Effector memory CD8-positive, alpha-beta T cell (primary cell): ENCODE measurements at places on chromosomes 5 and 9.

DNA sequence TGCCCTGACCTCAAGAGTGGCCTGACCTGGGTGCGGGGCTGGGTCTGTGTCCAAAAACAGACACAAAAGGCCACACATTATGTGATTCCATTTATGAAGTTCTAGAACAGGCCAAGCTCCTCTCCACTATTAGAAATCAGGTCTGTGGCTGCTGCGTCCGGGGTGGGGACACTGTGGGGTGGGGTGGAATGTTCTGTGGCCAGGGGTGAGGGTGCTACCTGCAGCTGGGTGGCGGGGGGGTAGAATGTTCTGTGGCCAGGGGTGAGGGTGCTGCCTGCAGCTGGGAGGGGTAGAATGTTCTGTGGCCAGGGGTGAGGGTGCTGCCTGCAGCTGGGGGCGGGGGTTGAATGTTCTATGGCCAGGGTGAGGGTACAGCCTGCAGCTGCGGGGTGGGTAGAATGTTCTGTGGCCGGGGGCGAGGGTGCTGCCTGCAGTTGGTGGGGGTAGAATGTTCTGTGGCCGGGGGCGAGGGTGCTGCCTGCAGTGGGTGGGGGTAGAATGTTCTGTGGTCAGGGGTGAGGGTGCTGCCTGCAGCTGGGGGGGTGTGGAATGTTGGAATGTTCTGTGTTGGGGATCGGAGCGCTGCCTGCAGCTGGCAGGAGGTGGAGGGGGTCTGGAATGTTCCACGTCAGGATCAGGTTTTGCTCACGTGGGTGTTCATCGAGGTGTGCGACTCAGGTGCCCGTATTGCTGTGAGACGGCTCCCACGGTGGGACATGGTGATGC lies 8.3 kb downstream of the LCN12 start:
- DNase-seq: peak; percentile 56

GRCh38 chr9:94167376-94167890 lies 83.2 kb downstream of the PTPDC1 start:
- no peak for DNase-seq

- DNase-seq: no peak
Observed at GRCh38 chr9:111966124-111966723, 69.6 kb downstream of the UGCG start.

DNA sequence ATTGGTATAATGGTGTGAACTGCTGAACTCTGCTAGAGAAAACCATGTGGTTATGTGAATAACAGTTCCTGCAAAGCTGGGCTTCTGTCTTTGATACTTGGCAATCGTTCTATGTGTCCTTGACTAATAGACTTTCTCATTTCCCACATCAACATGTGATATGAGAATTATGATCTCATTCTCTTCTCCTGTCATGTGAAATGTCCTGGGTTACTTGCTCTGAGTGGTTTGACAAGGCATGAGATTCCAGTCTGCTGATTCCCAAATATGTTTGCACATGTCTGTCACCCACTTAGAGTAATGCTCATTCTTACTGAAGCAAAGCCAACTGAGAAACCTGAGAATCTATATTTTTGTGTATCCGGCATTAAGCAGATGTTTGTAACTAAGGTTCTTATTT lies 141.2 kb downstream of the PARP8 start:
- no peak for DNase-seq

DNA sequence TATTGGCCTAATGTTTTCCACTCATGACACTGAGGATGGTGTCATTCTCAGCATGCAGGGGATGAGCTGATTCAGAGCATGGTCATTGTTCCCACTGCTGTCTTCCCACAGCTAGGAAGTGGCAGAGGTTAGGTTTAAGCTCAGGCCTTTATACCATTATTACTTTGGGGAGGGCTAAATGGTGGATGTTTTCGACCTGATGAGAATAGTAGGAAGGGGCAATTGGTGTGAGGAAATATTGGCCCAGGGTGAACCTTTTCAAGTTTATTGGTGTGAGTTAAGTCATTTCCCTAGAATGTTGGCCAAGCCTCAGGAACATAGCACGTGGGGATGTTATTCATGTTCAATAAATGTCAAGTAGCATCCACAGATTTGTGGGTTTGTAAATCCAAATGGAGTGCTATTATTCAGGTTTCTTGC lies 59.6 kb downstream of the ARHGAP26 start:
- DNase-seq: no peak

DNA sequence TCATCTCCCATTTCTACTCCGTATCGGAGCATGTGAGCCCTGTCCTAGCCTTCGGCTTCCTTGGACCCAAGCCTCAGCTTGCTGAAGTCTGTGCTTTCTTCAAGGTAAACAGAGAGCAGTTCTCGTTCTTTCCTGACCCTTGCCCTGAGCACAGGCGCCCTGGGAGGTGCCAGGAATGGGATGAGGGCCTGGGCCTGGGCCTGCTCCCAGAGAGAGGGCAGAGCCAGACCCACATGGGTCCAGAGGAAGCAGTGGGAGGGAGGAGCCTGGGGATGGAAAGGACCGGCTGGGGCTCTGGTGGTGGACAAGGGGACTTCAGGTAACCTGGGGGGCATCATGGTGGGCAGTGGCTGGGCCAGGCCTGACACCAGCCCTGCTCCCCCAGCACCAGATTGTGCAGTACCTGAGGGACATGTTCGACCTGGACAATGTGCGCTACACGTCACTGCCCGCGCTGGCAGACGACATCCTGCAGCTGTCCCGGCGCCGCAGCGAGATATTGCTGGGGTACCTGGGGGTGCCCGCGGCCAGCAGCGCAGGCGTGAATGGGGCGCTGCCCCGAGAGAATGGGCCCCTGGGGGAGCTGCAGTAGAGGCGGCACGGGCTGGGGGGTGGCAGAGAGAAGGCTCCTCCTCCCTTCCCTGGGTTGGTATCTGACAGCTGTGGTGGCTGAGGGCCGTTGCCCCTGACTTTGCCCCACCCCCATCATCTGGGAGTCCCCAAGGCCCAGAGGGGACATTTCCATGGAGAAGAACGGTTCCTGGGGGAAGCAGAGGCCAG lies 10.9 kb upstream of the DOLPP1 start:
- DNase-seq: no peak

- no peak for DNase-seq
Observed at GRCh38 chr9:133823189-133824105, 85.3 kb upstream of the SARDH start.

GRCh38 chr9:127121628-127122175 lies 733 bp downstream of the ANGPTL2 start:
- no peak for DNase-seq

DNA sequence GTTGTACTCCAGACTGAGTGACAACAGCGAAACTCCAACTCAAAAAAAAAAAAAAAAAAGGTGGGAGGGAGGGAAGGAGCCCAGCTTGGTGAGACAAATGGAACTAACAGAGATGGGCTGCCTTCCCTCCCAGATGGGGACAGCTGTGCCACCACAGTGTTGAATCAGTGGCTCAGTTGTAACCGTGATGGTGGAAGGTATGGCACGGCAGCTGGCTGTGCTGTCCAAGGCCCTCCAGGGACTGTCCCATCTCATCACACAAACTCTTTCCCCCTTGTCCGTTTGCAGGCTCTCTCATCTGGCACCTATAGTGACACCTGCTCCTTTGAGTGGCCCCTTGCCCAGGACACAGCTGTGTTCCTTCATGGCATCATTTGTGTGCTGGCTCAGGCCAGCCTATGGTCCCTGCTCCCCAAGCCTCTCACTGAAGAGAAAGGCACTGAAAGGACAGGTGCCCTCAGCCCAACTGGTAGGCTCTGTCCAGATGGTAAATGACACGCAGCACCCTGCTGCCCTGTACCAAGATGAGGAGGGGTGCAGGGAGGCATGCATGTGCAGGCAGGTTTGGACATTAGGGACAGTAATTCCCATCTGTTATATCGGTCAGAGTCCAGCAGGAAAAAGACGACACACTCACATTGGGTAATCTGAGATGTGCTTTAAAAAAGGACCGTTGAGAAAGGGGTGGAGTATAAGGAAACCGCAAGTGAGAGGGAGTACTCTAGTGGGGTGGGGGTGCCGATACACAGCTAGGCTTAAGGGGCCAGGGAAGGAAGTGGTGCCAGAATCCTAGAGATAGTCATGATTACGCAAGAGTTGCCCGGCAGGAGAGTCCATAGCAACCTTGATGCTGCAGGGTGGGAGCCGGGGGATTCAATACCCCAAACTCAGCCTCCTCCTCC lies 4.3 kb downstream of the SMIM33 start:
- no peak for DNase-seq

DNA sequence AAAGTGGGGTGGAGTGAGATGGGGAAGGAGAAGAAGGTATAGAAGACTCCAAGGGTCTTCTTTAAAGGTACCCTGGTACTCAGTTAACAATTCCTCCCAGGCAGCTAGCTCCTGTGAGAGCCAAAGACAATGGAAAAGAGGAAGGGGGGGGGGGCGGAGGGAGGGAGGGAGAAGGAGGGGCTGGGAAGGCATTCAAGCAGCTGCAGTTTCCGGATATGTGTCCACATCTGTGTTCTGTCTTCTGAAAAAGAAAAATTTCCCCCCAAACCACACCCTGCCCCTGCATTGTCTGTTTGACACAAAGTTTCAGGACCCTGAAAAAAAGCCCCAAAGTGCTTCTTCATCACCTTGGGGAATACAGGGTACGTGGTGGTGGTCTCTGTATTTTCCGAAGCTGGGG lies 11.1 kb downstream of the SPRY4 start:
- DNase-seq: no peak

- DNase-seq: no peak
Observed at GRCh38 chr5:173205916-173206315, 29.1 kb downstream of the NKX2-5 start.

DNA sequence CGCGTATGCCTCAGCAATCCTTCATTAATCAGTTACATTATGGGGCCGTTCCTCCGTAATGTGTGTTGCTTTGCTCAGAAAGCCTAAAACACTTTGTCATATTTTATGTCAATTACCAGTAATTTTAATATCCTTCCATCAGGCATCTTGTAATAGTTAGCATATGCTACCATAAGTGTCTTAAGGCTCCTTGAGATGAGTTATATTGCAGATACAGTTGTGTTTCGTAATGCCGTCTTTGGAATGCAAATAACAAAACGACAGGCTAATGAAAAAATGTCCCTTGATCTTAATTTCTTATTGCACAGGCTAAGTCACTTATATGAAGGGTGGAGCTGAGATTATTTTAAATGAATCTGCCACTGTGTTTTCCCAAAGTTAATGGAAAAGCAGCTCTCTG lies 50.5 kb downstream of the TBCA start:
- DNase-seq: no peak

- no peak for DNase-seq
Observed at GRCh38 chr9:133135146-133135745, 14.2 kb upstream of the RALGDS start.

DNA sequence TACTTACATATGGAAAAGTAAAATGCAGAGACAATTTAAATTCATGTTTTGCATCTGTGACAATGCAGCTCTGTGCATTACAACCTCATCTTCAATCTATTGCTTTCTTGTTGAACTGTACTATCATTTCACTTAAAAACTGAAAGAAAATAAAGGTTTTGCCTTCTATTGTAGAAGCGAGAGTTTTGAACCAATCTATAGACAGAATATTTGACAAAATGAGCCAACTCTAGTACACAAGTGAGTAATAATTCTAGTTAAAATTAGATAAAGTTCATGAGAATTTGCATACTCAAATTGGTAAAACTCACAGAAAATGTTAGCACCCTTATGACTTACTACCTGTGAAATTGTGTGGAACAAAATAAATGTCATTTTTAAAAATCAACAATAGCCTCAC lies 123.7 kb downstream of the EDIL3 start:
- DNase-seq: no peak
